ENCODE measurements at places on chromosomes 7 and 10. TPM values are rescaled to one million over a fixed set of nuclear protein-coding genes. Genes with fewer than 3 reads are reported as not detected.

The PNLIP gene
- total RNA-seq, result not detected

The PDE1C gene
- total RNA-seq, result 14.9 TPM

The CYP2C8 gene
- total RNA-seq, result 0.34 TPM

The ZNF365 gene
- 11.0 TPM for total RNA-seq

The OR2A42 gene
- total RNA-seq, result not detected

The YAE1 gene
- total RNA-seq, result 24.7 TPM

The R3HCC1L gene
- 19.9 TPM for total RNA-seq

The ZNF804B gene
- not detected for total RNA-seq

The NRG3 gene
- 2.3 TPM for total RNA-seq

The H2BK1 gene
- not detected for total RNA-seq

The GNGT1 gene
- total RNA-seq, result not detected

The ZNF853 gene
- total RNA-seq, result 5.0 TPM

The ACTR3C gene
- 0.25 TPM for total RNA-seq

The CACNB2 gene
- total RNA-seq, result 0.46 TPM
